ENCODE measurements at places on chromosomes 4 and X. TPM values are rescaled to one million over a fixed set of nuclear protein-coding genes. Genes with fewer than 3 reads are reported as not detected.

Gene MAGEC3
- 0.44 TPM for total RNA-seq

Gene BANK1
- 2.0 TPM for total RNA-seq

Gene HTN3
- not detected for total RNA-seq

Gene KIAA1210
- total RNA-seq, result not detected

Gene STIM2
- total RNA-seq, result 12.0 TPM
